Temporal lobe (tissue), 4 donors: ENCODE measurements at places on chromosomes 12 and 14. TPM values are rescaled to one million over a fixed set of nuclear protein-coding genes. Genes with fewer than 3 reads are reported as not detected.

GDF3 gene
- total RNA-seq, result not detected

TMX1 gene
- 16.2 TPM for total RNA-seq

CISTR gene
- total RNA-seq, result not detected

MMP17 gene
- 22.4 TPM for total RNA-seq

CLEC2B gene
- total RNA-seq, result 3.7 TPM

BBOF1 gene
- 6.6 TPM for total RNA-seq

ATP23 gene
- 7.1 TPM for total RNA-seq

MAP3K9 gene
- total RNA-seq, result 14.3 TPM

C14orf132 gene
- total RNA-seq, result 41.8 TPM

AHNAK2 gene
- total RNA-seq, result 34.4 TPM

HOXC5 gene
- total RNA-seq, result not detected

CCDC38 gene
- total RNA-seq, result not detected

FGD4 gene
- total RNA-seq, result 60.0 TPM
